HT1080 (cell line): ENCODE measurements at places on chromosomes 5 and 9. TPM values are rescaled to one million over a fixed set of nuclear protein-coding genes. Genes with fewer than 3 reads are reported as not detected.
A peak's percentile ranks its signal among the peaks of the same experiment; 100 is the strongest.

Gene SELENOP
- not detected in 2 replicates for total RNA-seq

Gene PCSK5
- 2.1 and 2.3 TPM in 2 replicates for total RNA-seq

Gene PCDHGA9
- 0.23 and 0.29 TPM in 2 replicates for total RNA-seq

Gene HRH2
- total RNA-seq: 2.8 and 4.1 TPM in 2 replicates

Gene SLC6A19
- not detected in 2 replicates for total RNA-seq

Gene CDH18
- 0.31 and 0.37 TPM in 2 replicates for total RNA-seq

GRCh38 chr5:149702934-149703646, 27.0 kb upstream of the PPARGC1B start:
- DNase-seq: peak; percentile 37

- no peak for DNase-seq
These were observed 102.8 kb downstream of the IRX1 start for GRCh38 chr5:3698412-3698811.

DNA sequence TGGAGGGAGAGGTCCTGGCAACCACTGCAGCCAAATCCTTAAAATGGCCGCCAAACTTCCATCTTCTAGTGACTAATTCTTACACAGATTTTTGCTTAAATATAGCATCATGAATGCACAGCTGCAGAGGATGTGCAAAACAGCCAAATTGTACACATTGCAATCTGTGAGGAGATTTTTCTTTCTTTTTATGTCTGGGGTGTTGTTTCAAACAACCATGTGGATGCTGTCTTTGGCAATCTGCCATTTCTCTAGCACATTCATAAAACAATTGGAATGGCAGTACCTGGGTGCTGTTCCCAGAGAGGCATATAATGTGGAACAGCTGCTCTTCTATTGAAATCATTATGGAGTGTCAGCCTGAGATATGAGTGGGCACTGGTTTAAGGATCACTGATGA, 1082.9 kb upstream of the SEMA6A start:
- no peak for DNase-seq

DNA sequence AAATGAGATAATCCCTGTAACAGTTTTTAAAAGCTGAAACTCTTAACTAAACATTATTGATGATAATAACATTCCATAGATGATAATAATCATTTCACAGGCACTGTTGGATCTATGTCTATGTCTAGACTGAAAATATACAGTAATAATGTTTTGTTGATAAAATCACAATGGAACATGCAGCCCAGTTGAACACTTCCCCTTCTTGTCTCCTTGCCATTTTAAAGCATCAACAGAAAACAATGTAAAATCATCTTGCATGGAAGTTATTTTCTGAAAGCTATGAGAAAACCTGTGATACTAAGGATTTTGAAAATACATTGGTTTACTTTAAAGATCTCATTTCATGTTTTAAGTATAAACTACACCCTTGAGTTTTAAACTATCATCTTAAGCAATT, 1.9 kb downstream of the GAPT start:
- no peak for DNase-seq

GRCh38 chr9:26133537-26133936, 455.3 kb upstream of the TUSC1 start:
- DNase-seq: no peak

- DNase-seq: no peak
These were observed 1.3 kb downstream of the CCIN start for GRCh38 chr9:36170531-36170930.

GRCh38 chr5:34660444-34660843, 4.3 kb downstream of the RAI14 start:
- DNase-seq: peak; percentile 88

DNA sequence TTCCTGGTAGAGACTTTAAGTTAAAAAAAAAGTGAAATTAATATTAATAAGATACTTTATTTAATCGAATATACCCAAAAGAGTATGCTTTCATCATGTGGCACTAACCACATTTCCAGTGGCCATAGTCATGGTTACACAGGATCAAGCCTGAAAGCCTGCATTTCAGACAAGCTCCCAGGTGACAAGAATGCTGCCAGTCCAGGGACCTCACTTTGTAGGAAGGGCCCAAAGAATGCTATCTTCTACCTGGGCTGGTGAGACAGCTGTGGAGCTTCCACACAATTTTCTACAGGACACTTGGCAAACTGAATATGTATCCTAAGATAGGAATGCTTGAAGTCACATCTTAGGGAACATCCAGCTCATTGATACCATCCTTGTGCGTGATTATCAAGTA, 203.8 kb downstream of the AUH start:
- no peak for DNase-seq

DNA sequence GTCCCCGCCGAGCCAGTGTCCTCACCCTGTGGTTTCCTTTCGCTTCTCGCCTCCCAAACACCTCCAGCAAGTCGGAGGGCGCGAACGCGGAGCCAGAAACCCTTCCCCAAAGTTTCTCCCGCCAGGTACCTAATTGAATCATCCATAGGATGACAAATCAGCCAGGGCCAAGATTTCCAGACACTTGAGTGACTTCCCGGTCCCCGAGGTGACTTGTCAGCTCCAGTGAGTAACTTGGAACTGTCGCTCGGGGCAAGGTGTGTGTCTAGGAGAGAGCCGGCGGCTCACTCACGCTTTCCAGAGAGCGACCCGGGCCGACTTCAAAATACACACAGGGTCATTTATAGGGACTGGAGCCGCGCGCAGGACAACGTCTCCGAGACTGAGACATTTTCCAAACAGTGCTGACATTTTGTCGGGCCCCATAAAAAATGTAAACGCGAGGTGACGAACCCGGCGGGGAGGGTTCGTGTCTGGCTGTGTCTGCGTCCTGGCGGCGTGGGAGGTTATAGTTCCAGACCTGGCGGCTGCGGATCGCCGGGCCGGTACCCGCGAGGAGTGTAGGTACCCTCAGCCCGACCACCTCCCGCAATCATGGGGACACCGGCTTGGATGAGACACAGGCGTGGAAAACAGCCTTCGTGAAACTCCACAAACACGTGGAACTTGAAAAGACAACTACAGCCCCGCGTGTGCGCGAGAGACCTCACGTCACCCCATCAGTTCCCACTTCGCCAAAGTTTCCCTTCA, 1.4 kb downstream of the GLIS3 start:
- DNase-seq: peak; percentile 56

- no peak for DNase-seq
These were observed 66.2 kb downstream of the NACC2 start for GRCh38 chr9:136028760-136029470.

DNA sequence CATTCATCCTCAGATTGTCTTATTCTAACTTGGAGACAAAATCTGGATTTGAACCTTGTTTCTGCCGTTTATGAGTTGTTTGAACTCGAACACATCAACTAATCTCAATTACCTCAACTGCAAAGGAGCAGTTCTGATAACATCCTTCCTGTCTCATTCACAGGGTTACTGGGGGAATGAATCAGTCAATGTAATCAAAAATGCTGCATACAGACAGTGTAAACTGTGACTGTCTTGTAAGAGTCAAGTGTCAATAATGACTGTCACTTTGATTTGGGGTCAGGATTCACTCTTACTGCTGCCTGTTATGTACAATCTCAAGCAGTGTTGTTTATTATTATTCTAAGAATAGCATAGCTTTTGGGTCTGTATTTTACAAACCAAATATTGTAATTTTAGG, 273.8 kb downstream of the DOCK8 start:
- no peak for DNase-seq

DNA sequence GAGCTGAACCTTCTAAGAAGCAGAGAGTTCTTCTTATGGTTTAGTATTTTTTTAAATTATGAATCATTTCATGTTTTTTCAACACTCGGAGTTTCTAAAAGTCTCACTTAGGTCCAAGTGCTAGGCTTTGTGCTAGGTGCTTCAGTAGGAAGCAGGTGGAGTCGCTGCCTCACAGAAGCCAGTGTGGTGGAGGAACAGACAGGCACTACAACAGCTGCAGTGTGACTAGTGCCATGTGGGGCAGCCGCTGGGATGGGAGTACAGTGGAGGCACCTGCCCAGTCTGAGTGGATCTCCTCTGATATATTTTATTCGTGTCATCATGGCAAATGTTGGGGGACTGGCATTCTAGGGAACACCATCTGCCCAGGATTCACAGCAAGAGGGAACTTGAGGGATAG, 15.3 kb downstream of the PCDHGC5 start:
- no peak for DNase-seq

- no peak for DNase-seq
These were observed 30.6 kb downstream of the BAAT start for GRCh38 chr9:101354143-101354764.

GRCh38 chr9:94812343-94812742, 85.8 kb downstream of the AOPEP start:
- DNase-seq: peak; percentile 39
